ENCODE measurements at places on chromosomes 7 and 10.

- DNase-seq: no peak
Measured at GRCh38 chr7:116167177-116167576, 43.2 kb upstream of the TES start.

DNA sequence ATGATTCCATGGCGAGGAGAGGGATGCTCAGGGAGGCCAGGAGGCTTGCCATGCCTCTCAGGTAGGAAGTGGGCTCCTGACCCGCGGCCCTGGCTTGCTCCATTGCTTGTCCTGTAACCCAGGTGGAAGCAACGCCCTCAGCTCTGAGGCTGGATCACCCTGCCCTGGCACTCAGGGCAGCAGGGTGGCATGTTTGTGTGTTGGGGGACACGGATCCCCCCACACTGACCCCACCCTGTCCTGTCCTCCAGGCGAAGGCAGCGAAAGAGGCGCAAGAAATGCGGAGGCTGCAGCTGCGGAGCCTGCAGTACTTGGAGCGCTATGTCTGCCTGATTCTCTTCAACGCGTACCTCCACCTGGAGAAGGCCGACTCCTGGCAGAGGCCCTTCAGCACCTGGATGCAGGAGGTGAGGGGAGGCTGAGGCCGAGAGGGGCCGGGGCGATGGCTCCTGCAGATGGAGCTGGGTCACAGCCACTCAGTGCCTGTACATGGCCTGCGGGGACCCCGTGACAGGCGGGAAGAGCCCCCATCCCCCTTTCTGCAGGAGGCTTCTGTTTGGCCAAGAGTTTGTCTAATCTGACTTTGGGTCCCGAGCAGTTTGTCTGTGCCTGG is 38.3 kb downstream of the PRF1 start:
- DNase-seq: no peak

- DNase-seq: no peak
Measured at GRCh38 chr10:83075016-83075814, 1064.1 kb upstream of the GHITM start.

DNA sequence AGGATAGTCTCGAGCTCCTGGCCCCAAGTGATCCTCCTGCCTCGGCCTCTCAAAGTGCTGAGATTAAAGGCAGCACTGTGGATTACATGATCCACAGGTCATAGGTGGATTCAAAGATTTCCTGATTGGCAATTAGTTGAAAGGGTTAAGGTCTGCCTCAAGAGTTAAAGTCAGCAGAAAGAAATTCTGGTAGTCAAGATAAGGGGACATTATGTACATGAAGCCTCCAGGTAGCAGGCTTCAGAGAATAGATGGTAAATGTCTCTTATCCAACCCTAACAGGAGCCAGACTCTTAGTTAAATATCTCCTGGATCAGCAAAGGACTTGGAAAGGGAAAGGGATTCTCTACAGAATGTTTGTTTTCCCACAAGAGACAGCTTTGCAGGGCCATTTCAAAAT is 93.7 kb downstream of the SKIDA1 start:
- DNase-seq: no peak

GRCh38 chr7:145224775-145225174 is 388.9 kb upstream of the TPK1 start:
- no peak for DNase-seq
